ENCODE measurements at places on chromosomes 13 and 19. TPM values are rescaled to one million over a fixed set of nuclear protein-coding genes. Genes with fewer than 3 reads are reported as not detected.

GRCh38 chr19:12649941-12650340, 16.6 kb downstream of the MAN2B1 start:
- no peak for DNase-seq
- H3K4me1 ChIP-seq: no peaks in the 10 kb centered on the region
- no peak overlapping the region for H3K27ac ChIP-seq
- no peaks in the 10 kb centered on the region for H3K27me3 ChIP-seq
- H3K36me3 ChIP-seq: peaks cover 13% of the 10 kb centered on the region
- H3K4me3 ChIP-seq: no peak overlapping the region

DNA sequence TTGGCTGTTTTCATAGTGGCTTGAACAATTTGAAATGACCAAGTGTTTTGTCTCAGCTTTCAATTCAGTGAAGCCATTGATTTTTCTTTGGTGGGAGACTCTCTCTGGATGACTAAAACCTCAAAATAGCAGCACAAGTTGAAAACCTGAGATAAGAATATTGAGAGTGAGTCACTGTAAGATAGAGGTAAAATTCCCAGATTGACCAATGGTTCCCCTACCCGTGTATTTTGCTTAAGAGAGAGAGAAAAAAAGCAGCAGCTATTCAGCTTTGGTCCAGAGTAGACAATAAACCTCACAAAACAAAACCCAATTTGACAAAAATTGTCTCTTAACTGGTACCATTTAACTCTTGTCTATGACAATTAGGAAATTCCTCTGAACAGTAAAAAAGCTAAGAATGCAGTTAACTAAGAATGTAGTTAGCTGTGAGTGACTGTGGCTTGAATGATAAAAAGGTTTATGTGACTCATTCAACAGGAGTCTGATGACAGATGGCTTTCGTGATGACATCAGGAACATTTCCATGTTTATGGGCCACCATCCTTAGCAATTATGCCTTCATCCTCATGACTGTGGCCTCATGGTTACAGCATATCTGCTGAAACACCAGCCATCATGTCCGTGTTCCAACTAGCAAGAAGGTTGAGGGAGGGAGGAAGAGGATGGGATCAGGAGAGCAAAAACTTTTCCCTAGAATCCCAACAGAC, 356.9 kb downstream of the NDFIP2 start:
- DNase-seq: no peak
- no peaks in the 10 kb centered on the region for H3K27me3 ChIP-seq
- no peaks in the 10 kb centered on the region for H3K36me3 ChIP-seq
- H3K4me3 ChIP-seq: no peak overlapping the region
- peaks cover 21% of the 10 kb centered on the region for H3K4me1 ChIP-seq

- H3K27ac ChIP-seq: peak overlapping the region; percentile 35
- H3K4me1 ChIP-seq: no peaks in the 10 kb centered on the region
- peak; percentile 51 for DNase-seq
- H3K4me3 ChIP-seq: peak overlapping the region; percentile 70
- H3K36me3 ChIP-seq: peaks cover 4% of the 10 kb centered on the region
- H3K27me3 ChIP-seq: no peaks in the 10 kb centered on the region
These were observed 667 bp downstream of the ZNF878 start for GRCh38 chr19:12052091-12052496.

DNA sequence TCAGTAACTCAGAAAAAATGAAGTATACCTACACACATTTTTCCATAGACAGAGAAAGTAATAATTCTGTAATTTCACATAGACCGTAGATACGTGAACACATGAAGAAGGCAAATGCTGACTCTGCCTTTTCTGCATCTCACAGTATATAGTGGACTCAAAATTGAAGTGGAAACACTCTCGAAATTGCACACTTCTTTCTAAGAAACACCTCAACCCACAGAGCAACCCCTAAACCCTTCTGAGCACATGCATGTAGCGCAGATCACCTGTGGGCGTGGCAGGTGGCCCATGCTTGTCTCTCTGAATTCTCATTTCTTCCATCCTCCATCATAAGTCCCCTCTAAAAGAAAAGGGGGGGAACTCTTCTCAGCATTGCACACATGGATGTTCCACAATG, 34.7 kb downstream of the COL4A1 start:
- H3K4me1 ChIP-seq: peaks cover 11% of the 10 kb centered on the region
- peaks cover 4% of the 10 kb centered on the region for H3K36me3 ChIP-seq
- no peak overlapping the region for H3K4me3 ChIP-seq
- H3K27ac ChIP-seq: no peak overlapping the region
- no peak for DNase-seq
- H3K27me3 ChIP-seq: no peaks in the 10 kb centered on the region

DNA sequence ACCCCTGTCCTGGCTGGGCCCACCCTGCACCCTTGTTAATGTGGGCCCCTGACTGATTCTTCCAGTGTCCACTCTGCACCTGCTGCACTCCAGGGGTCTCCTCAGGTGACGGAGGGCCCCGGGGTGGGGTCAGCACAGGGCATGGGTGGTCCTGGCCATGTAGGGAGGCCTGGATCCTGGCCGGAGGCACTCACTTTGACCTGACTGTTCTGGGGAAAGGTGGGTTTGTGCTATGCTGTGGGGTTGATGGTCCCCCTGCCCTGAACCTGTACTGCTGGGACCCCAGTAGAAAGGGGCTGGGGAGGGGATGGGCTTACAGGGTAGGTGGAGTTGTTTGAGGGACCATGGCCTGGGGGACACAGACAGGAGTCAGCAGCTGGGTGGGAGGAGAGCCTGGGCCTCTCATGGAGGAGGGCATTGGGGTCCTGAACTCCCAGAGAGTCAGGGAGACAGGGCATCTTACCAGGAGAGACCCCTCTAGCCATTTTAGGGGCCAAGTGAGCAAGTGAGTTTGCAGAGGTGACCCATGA, 25.8 kb upstream of the CEACAM1 start:
- DNase-seq: no peak
- no peaks in the 10 kb centered on the region for H3K4me1 ChIP-seq
- H3K36me3 ChIP-seq: no peaks in the 10 kb centered on the region
- H3K27me3 ChIP-seq: peaks cover 2% of the 10 kb centered on the region
- no peak overlapping the region for H3K27ac ChIP-seq

- H3K27ac ChIP-seq: peak within 1 kb of the TSS; percentile 64
- peak within 1 kb of the TSS; percentile 90 for H3K4me3 ChIP-seq
- peak; percentile 82 for DNase-seq
- H3K27me3 ChIP-seq: no peaks in the 10 kb centered on the region
- no peaks in the 10 kb centered on the region for H3K36me3 ChIP-seq
- peaks cover 5% of the 10 kb centered on the region for H3K4me1 ChIP-seq
These were observed at the start of gene BRD4 for GRCh38 chr19:15332311-15332996. TSS of gene BRD4 (minus strand) at chr19:15332539. CDS start at chr19:15273099, 59,440 bp downstream.

DNA sequence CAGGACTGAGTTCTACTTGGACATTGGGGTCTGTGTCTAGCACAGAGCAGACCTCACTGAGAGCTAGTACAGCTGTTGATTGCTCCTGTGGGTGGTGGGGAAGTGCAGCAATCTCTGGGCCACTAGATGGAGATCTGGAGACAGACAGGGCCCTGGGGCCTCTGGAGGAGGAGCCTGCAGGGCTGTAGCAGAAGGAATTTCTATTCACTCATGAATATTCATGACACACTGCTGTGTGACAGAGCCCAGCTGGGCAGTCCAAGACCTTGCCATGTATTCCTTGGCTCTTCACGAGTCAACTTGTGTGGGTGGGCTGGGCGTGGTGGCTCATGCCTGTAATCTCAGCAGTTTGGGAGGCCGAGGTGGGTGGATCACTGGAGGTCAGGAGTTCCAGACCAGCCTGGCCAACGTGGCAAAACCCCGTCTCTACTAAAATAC, 37.5 kb downstream of the SUGP2 start:
- peaks cover 12% of the 10 kb centered on the region for H3K4me1 ChIP-seq
- no peaks in the 10 kb centered on the region for H3K27me3 ChIP-seq
- DNase-seq: peak; percentile 79
- peaks cover 21% of the 10 kb centered on the region for H3K36me3 ChIP-seq
- no peak overlapping the region for H3K4me3 ChIP-seq

DNA sequence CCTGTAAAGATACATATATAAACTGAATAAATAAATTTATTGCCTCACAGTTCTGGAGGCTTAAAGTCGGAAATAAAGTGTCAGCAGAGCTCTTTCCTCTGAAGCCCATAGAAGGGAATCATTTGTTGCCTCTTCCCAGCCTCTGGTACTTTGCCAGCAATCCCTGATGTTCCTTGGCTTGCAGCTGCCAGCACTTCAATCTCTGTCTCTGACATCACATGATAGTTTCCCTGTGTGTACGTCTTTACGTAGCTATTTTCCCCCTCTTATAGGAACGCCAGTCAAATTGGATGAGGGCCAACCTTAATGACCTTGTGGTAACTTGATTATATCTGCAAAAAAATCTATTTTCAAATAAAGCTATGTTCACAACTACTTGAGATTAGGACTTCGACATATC, 250.9 kb downstream of the LIG4 start:
- no peak overlapping the region for H3K4me3 ChIP-seq
- H3K27ac ChIP-seq: no peak overlapping the region
- no peaks in the 10 kb centered on the region for H3K36me3 ChIP-seq
- H3K27me3 ChIP-seq: no peaks in the 10 kb centered on the region

GRCh38 chr13:79534596-79534995, 53.6 kb downstream of the NDFIP2 start:
- peaks cover 5% of the 10 kb centered on the region for H3K36me3 ChIP-seq
- no peaks in the 10 kb centered on the region for H3K27me3 ChIP-seq
- no peak overlapping the region for H3K4me3 ChIP-seq
- no peak overlapping the region for H3K27ac ChIP-seq

- no peaks in the 10 kb centered on the region for H3K36me3 ChIP-seq
- no peak overlapping the region for H3K27ac ChIP-seq
- no peak overlapping the region for H3K4me3 ChIP-seq
- DNase-seq: no peak
- no peaks in the 10 kb centered on the region for H3K4me1 ChIP-seq
These were observed 12.6 kb downstream of the FFAR2 start for GRCh38 chr19:35460608-35461007.

GRCh38 chr19:42281827-42282762, 13.0 kb downstream of the CIC start:
- no peaks in the 10 kb centered on the region for H3K27me3 ChIP-seq
- H3K36me3 ChIP-seq: peaks cover 3% of the 10 kb centered on the region
- H3K4me3 ChIP-seq: peak overlapping the region; percentile 65
- H3K4me1 ChIP-seq: peaks cover 49% of the 10 kb centered on the region
- peak; percentile 73 for DNase-seq

CFAP97D2 gene
- total RNA-seq: 0.71 TPM

DPF1 gene
- 8.1 TPM for total RNA-seq

LILRB1 gene
- not detected for total RNA-seq

S1PR4 gene
- not detected for total RNA-seq
